ENCODE measurements at places on chromosomes 13 and 19. TPM values are rescaled to one million over a fixed set of nuclear protein-coding genes. Genes with fewer than 3 reads are reported as not detected.

DNA sequence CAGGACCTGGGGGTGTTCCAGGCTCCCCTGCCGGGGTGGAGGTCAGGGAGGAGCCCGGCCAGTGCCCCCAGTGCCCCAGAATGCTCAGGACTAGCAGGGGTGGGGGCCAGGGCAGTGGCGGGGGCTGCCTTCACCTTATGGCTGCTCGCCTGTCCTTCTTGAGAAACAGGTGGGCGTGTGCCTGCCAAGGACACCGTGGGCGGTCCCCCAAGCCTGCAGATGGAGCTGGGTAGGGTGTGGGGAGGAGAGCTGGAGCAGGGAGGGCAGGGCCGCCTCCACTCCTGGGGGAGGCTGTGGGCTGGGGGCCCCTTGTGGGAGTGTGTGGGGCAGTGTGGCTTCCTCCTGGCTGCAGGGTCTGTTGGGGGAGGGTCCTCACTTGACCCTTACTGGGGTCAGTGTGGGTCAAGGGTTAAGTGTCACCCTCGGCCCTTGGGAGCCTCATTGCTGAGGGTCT lies 160.1 kb downstream of the KDM4B start:
- no peak for DNase-seq

DNA sequence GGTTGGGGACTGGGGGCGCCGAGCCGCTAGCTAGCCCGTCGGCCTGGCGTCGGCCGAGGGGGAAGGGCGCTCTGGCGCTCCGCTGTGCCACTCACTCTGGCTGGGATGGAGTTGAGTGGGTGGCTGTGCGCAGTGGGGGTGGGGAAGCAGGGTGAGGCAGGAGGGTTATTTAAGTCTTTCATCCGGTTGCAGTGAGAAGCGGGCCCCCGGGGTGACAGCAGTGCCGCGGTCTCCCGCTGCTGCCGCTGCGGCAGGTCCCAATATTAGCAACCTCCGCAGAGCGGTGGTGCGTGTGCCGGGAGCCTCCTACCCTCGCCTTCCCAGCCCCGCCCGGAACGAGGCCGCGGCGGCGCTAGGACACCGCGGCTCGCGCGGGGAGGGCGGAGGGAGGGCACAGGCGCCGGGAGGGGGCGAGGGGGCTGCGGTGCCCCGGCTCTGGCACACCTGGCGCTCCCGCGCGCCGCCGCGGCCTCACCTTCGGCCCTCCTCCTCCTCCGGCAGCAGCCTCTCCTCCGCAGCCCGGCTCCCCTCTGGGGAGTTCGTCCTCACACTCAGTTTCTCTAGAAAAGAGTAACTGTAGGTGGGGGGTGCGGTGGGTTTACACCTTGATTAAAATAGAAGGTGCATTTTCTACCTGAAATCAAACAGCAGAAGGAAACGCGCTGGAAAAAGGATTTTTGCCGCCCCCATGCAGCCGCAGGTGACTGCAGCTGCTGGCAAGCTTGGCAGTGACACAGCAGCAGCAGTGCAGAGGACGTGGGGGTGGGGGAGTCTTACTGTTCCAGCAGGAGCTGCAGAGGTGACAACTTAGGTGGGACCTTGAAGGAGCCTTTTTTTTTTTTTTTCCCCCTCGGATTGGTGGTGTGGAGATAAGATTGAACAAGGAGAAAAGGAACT lies 4.5 kb downstream of the FGF9 start:
- no peak for DNase-seq

DNA sequence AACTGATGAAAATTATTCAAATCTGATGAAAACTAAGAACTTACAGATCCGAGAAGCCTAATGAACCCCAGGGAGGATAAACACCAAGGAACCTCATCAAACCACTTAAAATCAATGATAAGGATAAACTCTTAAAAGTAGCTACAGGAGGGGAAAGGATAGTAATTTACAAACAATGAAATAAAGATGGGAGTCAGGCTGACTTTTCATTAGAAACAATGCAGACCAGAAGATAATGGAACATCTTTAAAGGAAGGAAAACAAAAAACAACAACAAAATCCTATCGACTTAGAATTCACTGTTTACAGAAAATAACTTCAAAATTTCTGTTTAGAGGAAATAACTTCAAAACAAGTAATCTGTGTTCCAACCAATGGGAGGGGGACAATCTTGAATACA lies 73.4 kb downstream of the ZDHHC20 start:
- no peak for DNase-seq

DNA sequence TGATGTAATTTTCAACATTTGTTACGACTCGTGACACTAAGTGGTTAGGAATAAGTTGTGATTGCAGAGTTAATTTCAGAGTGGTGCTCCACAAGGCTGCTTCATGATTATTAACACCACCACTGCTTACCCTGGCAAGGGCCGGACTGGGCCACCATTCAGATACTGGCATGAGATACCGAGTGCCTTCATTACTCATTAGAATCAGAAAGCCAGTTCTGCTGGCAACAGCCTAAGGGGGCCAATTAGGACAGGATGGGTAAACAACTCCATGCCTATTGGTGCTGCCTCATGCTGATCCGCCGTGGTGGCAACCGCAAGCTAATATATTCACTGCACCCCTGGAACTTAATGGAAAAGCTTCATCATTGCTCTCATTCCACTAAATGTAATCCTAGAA lies 575.1 kb downstream of the EFNB2 start:
- DNase-seq: no peak

Gene APLP1
- total RNA-seq: 28.7 TPM

DNA sequence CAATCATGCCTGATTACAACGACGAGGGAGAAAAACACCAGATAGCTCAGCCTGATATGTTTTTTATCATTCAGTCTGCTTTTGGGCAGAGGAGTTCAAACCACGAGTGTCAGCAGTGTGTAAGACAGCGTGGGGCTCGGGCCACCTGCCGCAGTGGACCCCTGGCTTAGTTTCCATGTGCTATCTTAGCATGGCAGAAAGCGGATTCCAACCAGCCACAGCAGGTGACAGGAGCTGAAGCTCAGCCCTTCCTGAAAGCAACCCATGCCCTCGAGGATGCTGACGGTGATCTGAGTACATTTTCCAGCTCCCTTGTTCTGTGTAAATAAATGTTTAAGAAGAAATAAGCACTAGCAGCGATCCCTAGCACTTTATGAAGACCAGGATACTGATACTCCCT lies 32.2 kb upstream of the MBNL2 start:
- DNase-seq: no peak

GRCh38 chr13:94878602-94879165 lies 166.3 kb upstream of the SOX21 start:
- no peak for DNase-seq

DNA sequence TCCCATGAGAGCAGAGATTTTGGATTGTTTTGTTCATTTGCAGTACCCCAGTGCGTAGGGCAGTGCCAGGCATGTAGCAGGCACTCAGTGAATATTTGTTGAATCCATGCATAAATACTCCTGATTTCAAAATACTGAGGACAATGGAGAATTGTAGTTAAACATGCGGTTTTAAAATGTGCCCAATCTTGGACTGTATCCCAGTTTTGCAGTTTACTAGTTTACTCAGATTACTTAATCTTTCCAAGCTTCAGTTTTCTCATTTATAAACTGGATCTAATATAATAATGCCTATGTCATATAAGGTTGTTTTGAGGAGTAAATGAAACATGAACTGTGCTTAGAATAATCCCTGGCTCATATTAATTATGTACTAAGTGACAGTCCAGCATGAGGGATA lies 39.0 kb downstream of the RCBTB2 start:
- DNase-seq: peak; percentile 60

- no peak for DNase-seq
Measured at GRCh38 chr13:113116206-113116800, 6.3 kb upstream of the F10 start.

Gene CHERP
- total RNA-seq: 2.2 TPM

Gene SSC5D
- total RNA-seq: 0.23 TPM

GRCh38 chr13:110194451-110194850 lies 112.5 kb downstream of the COL4A1 start:
- DNase-seq: no peak

Gene ZNF625
- 3.0 TPM for total RNA-seq

- peak; percentile 10 for DNase-seq
Measured at GRCh38 chr13:58085819-58086218, 454.3 kb downstream of the PCDH17 start.

- DNase-seq: no peak
Measured at GRCh38 chr13:53142306-53142705, 113.7 kb downstream of the OLFM4 start.

DNA sequence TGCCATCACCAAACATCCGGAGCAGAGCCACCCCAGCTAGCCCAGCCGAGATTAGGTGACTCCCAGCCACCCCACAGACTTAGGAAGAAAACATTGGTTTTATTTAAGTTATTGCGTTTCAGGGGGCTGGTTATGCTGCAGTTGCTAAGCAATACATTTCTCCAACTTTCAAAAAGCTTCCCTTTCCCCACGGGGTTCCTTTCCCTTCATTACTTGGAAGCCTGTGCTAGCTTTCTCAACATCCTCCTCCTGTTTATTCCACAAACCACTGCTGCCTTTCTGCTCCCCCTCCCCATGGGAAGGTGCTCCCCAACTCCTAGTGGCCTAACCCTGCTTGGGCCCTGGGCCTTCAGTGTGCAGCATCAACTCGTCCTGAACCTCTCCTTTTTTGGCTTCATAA lies 52.6 kb downstream of the CDADC1 start:
- no peak for DNase-seq

Gene WDR88
- total RNA-seq: not detected

Gene OCEL1
- total RNA-seq: 6.8 TPM

DNA sequence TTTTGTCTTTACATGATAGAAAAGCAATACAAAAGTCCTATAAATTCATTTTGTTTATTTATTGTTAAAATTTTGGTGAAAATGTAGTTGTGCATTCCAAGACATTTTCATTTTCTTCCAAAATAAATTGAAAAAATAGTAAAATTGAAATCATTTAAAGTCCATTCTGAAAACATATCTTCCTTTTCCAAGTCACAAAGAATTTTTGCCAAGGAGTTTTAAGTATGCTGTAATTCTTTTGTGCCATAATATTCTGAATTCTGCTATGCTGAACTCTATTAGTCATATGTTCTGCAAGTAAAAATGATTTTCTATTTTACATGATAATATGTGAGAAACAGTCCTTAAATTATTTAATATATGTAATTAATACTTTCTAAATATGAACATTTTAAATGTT lies 879.6 kb upstream of the SLC10A2 start:
- no peak for DNase-seq
